ENCODE measurements at places on chromosomes 1 and 21.

DNA sequence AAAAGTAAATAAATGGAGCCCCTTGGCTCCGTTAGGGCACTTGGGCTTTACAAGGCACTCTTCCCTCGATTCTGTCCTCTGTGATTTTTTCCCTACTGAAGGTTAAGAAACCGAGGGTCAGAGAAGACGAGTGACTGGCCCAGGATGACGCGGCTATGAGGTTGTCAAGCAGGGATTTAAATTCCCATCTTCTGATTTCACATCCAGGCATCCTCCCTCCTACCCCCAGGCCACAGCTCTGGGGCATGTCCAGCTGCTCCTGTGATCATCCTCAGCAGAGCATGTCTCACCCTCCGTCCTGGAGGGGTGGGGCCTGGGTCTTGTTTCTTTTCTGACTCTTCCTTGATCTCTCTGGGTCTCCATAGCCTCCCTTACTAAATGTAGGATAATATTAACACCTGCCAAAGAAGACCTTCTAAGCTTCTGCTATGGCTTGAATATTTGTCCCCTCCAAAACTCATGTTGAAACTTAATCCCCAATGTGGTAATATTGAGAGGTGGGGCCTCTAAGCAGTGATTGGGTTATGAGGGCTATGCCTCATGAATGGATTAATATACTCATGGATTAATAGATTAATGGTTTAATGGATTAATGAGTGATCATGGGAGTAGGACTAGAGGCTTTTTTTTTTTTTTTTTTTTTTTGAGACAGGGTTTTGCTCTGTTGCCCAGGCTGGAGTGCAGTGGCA, 4.6 kb downstream of the CRYBG2 start:
- no peak for DNase-seq

DNA sequence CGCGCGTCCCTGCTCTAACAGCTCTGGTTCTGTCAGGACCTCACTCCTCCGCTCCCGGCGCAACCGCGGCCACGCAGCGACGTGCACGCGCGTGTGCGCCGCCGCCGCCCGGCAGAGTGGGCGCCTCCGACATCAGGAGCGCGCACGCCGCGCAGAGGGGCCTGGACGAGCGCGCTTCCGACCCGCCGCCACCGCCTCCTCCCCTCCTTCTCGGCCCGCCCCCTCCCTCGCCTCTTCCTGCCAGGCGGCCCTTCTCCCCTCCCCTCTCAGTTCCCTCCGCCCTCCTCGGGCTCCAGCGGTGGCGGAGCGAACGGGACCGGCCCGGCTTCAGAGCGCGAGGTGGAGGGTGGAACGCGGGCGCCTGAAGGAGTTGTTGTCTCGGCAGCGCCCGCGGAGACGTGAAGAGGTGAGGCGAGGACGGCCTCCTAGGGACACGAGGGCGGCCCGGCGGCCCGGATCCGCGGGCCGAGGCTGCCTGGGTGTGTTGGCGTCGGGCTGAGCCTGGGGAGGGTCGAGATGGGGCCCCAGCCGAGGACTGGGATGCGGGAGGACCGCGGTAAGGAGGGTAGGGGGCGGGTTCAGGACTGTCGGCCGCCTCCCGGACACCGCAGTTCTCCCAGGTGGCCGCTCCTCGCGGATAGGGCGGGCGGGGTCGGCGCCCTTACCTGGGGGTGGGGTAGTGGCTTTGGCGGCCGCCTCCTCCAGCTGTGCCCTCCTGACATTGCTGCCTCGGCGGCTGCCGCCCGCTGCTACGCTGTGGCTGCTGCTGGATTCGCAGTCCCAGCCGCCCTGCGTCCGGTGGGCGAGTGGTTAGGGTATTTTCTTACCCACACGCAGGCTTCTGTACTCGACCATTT, at the start of gene RABGAP1L:
Gene RABGAP1L (plus strand): TSS at position 269 of the 857 bp plus-strand sequence.
- peak; percentile 94 for DNase-seq

- no peak for DNase-seq
Observed at GRCh38 chr1:88610687-88611086, 73.4 kb upstream of the PKN2 start.

GRCh38 chr1:89089962-89090361, 25.0 kb upstream of the GBP1 start:
- DNase-seq = no peak

DNA sequence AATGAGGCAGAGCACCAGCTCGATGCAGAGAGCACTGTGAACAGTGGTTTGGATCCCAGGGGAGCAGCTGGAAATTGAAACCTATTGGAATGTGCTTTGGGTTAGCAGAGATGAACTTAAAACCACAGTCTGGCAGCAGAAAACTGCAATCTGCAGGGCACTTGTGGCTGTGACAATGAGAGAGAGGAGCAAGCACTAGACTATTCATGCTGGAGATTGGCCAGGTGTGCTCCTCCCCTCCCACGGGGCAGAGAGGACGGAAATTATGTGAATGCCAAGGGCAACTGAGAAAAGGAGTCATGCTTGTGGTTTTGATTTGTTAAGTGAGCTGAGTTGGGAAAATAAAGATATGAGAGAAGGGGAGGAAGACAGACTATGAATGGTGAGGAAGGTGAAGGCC, 38.1 kb downstream of the HSD3B2 start:
- no peak for DNase-seq

DNA sequence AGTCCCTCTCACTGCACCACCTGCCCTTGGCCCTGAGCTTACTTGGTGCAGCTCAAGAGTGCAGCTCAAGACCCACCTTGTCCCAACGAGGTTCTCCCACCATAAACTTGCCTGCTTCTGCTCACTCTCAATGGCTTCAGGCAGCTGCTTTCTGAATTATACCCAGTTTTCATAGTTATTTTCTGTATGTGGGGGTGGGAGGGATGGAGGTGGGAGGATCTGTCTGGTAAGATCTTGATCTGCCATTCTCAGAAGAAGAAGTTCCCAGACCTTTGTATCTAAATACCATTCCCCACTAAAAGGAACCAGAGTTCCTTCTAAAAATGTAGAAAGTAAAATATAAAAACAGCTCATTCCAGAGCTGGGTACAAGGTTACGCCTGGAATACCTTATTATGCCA, 111.5 kb downstream of the SIM2 start:
- DNase-seq = no peak

DNA sequence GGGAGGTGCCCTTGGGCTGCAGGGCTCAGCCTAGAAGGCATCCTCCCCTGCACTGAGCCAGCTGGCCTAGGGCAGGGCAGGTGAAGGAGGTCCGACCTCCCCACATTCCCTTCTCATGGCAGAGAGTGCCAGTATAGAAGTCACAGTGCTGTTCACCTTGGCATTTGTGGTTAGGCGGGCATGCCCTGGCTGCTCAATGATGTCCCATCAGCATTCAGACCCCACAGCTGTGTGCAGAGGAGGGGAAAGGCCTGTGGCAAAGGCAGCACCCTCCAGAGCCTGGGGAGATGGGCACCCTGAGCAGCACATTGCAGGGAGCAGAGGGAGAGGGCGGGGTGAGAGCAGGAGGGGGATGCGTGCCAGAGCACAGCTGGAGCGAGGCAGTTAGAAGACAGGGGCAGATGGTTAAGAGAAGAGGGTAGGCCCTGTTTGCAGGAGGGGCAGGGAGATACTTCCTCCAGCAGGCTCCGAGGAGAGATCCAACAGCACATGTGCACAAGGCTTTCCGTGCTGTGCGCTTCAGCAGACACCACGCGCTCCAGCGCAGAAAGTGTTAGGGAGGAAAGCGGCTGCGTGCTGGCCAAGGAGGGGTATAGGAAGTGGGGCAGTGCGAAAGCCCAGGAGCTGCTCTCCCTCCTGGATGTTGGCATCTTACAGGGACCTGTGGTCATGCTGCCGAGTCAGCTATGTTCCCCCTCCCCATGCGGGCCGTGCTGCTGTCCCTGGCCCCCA, 43.7 kb upstream of the COL6A1 start:
- DNase-seq = no peak

DNA sequence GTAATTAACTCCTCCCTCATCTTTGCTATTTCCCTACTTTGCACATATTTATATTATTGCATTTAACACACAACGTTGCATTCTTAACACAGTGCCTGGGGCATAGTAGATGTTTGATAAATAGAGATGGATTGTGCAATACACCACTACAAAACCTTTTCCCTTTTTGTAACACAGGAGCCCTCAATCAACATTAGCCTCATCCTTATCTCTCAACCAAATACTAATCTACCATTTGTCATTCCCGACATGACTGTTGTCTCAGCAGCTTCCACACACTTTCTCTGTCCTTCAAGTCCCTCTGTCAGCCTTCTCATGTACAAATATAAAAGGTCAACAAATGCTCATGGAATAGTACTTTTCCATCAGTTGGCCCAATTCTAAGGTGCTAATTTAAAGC, 78.9 kb upstream of the KCNK2 start:
- no peak for DNase-seq

DNA sequence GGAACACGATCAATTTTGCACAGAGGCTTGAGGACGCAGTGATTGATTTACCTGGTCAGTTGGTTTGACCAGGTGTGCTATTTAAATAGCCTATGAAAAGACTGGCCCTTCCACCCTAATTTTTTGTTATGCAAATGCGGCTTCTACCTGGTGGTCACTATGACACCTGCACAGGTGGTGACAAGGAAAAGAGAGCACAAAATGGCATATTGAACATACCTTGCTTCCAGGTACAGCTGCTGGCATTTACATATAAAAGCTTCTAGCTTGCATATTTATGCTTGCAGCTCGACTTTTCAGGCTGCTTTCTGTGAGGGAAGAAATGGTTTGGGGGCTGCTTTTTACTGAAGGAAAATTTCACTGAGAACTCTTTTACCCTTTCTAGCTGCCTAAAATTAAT, 15.3 kb upstream of the FMO4 start:
- DNase-seq = no peak

DNA sequence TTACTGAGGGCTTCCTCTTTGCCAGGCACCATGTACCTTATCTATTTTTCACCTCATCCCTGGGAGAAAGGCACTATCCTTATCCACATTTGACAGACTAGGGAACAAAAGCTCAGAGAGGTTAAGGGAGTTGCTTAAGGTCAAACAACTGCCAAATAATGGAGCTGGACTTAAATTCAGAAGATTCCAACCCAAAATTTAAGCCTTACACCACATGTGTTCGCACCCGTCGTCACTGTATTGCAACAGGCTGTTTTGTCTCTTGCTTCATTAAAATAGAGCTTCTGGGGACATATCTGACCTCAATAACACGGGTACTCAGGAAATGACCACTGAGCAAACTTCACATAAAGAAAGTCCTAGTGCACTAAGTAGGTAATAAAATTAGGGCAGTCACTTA, 62.0 kb downstream of the TRABD2B start:
- DNase-seq = no peak

- DNase-seq = no peak
Observed at GRCh38 chr21:44911068-44911383, 9.7 kb downstream of the ITGB2 start.

GRCh38 chr1:184790642-184791549, 36.2 kb upstream of the EDEM3 start:
- no peak for DNase-seq

DNA sequence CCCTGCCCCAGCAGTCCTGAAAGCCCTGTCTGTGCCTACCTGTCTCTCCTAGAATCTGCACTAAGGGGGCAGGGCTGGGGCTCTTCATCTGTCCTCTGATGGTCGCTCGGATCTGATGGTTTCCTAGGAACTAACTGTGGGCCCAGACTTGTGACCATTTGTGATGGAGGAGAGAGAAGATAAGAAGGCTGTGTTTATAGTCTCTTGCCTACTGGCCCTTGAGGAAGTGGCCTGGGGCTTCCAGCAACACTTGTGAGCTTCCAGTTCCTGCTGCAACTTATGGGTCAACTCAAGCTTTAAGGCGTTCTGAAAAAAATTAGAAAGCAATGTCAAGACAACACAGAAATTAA, 53.2 kb upstream of the SYNC start:
- no peak for DNase-seq

DNA sequence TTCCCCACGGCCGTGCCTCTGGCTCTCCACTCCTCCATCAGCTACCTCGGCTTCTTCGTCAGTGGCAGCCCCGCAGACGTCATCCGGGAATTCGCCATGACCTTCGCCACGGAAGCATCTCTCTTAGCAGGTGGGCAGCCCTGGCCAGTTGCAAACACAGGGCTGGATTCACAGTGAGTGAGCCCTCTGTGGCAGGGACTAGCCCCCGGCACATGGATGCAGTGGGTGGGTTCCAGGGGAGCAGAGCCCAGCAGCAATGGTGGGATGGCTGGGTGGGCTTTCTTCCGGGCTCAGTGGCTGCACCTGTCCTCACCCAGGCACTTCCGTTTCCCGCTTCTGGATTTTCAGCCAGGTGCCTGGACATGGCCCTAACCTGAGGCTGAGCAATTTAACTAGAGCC, 9.4 kb downstream of the UBASH3A start:
- DNase-seq = no peak

- no peak for DNase-seq
Observed at GRCh38 chr1:101444873-101445618, 208.2 kb downstream of the S1PR1 start.

- DNase-seq = no peak
Observed at GRCh38 chr1:236835491-236835890, 40.4 kb downstream of the MTR start.

GRCh38 chr1:95013950-95014574, 58.7 kb downstream of the ALG14 start:
- no peak for DNase-seq

GRCh38 chr1:241828463-241829021, 19.5 kb upstream of the EXO1 start:
- no peak for DNase-seq

DNA sequence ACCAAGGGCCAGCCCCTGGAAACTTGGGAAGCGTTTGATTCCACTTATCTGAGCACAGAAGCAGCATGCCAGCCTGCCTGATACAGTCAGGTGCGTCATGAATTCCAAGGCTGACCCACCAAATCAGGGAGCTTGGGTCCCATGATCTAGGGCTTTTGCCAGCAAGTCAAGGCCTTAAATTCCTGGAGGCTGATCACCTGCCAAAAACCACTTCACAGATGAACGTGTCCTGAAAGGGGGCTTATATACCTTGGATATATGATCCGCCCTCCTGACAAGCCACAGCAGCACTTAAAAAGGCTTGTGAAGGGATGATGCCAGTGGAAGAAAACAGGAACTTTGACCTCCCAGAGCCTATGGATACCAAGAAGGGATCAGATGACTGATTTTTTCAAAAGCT, 24.0 kb upstream of the CLIC6 start:
- no peak for DNase-seq

DNA sequence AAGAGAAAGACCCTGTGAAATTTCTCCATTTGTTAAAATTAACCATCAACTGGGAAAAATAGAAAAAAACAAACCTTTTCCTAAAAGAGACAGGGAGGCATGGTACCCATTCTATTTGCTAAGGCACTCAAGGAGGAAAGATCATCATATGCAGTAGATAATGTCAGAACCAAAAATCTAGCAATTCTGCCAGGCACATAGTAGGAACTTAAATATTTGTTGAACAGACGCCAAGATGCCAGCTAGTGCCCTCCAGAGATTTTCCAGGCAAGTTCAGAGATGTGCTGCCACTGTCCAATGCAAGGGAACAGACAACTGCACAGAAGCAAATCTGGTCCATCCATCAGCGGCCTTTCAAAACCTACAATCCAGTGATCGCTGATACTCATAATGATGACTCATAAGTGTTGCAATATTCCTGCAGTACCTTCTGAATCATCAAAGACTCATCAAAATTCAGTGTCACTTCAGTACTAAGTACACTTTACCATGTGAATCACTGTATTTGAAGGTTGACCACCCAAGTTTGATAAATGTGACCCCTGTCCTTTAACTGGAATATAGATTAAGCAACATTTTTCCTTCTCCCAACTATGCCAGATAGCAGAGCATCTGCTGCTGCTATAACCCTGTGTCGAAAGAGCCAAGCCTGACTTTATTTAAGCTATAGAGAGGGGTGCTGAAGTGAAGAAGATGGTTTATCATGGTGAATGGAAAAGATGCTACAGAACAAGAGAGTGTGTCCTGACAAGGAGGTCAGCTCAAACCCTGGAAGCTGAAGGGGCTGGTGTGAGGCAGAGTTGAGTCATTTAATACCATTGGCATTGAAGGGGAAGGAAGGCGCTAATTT, 99.1 kb downstream of the MT1HL1 start:
- DNase-seq = no peak

Data from CD4-positive, alpha-beta T cell treated with Interleukin-10 for 1 hour (primary cell).